BJ (cell line): ENCODE measurements at places on chromosomes 4 and X.

DNA sequence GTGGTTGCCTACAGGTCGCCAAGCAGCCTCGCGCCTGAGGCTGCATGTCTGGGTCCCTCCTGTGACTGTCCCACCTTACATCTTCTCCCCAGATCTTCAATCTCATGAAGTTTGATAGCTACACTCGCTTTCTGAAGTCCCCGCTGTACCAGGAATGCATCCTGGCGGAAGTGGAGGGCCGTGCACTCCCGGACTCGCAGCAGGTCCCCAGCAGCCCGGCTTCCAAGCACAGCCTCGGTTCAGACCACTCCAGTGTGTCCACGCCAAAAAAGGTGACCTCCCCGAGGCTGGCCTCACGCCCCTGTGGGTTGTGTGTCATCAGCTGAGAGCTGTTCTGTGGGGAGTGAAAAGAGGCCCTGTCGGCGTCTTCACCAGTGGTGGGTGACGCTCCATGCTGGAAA lies 24.9 kb upstream of the HGFAC start:
- DNase-seq = no peak

GRCh38 chr4:102687982-102688433 lies 72.8 kb downstream of the MANBA start:
- DNase-seq = no peak

DNA sequence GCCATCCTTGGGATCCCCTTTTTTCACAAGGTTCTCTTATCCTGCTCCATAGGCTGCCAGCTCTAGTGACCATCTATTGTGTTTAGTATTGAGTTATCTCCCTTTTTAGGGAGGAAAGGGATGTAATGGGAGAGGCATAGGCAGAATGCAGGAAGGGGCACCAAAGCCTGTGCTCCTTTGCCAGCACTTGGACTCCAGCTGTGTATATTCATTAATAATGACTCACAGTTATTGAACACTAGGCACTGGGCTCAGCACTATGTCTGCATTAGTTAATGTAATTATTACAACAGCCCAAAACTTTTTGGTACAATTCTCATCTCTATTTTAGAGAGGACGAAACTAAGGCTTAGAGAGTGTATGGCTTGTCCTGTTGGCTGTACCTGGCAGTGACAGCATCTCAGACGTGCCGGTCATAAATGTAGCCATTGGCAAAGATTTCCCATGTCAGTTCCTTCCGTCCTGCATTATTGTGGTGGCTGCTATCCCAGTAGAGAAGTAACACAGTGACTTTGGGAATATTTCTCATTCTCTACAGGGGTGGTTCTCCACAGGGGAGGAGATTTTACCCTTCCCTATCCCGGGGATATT lies 90.3 kb downstream of the AFF1 start:
- DNase-seq = no peak

DNA sequence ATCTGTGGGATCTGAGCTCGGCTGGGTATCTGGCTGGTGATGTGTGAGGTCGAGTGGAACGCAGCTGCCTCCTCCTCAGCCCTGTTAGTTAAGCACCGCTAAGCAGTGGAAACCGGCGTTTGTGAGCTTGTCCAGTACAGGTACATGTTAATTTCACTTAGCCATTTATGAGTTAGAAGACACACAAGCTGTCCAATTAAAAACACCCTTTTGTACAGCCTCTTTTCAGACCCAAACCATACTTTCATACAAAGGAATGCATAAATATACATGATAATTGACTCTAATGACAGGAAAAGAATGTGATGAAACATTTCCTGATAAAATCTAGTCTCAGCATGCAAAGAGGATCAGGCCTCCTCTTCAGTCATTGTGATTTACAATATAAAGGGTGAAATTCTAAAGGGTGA lies 163.6 kb upstream of the FAT1 start:
- no peak for DNase-seq

- DNase-seq = no peak
Measured at GRCh38 chr4:73520821-73521220, 39.3 kb downstream of the AFM start.

DNA sequence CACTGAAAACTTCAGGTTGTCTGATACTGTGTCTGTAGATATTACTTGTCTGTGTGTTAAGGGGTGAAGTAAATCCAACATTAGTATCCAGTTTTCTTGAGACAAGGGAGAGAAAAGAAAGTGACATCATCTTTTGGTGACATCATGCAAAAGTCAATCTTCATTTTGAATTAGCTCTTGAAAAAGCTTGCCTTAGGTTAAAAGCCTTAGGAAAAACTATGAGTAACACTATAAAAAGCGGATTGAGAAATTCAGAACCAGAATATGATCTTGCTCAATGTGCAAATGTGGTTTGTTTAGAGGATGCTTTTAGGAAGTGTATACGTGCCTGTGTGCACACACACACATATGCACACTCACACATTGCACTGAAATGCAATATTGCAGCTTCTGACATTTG lies 345.8 kb upstream of the CASK start:
- DNase-seq = peak; percentile 17

- DNase-seq = no peak
Measured at GRCh38 chrX:69530306-69530705, 26.2 kb downstream of the NALF2 start.

DNA sequence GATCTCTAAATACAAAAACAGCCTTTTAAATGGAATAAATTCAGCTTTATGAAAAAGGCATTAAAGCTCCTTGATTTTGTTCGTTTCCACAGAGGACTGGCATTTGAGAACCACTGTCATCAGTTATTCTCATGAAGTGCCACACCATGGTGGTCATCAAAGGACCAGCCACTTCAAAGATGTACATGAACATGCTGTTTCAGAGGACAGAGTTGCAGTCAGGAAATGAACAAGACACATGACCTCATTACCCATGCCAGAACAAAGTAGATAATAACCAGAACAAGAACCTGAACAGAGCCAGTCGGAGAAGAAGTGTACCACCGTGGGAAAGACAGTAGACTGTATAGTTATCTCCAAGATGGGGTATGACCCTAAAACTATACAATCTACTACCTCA lies 122.7 kb upstream of the HSD17B10 start:
- DNase-seq = no peak
